ENCODE measurements at places on chromosomes 2 and 18.

DNA sequence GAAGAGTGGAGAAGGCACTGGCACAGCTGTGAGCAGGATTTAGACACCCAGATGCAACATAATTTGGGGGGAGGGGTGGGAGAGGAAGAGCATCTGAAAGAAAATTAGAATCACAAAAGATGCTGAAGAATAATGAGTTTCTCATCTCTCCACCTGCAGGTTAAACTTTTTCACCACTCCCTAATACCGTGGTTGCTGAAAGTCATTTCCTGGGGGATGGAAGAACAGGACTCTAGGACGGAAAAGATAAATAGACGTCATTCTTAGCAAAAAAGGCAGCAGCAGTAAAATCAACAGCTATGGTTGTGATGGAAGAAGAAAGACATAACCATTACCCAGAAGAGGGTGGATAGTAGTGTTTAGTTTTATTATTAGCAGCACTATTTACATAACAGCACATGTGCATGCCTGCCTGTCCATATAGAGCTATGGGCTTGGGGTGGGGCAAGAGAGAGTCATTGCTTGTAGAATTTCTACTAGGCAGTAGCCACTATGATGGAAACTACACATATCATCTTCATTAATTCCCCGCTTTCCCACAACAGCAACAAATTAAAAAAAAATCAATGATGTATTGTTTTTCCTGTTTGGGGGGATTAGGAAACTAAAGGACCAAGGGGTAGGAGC is 212.2 kb downstream of the TRIB2 start:
- DNase-seq = no peak

- no peak for DNase-seq
Observed at GRCh38 chr2:35447215-35447614, 908.4 kb upstream of the CRIM1 start.

DNA sequence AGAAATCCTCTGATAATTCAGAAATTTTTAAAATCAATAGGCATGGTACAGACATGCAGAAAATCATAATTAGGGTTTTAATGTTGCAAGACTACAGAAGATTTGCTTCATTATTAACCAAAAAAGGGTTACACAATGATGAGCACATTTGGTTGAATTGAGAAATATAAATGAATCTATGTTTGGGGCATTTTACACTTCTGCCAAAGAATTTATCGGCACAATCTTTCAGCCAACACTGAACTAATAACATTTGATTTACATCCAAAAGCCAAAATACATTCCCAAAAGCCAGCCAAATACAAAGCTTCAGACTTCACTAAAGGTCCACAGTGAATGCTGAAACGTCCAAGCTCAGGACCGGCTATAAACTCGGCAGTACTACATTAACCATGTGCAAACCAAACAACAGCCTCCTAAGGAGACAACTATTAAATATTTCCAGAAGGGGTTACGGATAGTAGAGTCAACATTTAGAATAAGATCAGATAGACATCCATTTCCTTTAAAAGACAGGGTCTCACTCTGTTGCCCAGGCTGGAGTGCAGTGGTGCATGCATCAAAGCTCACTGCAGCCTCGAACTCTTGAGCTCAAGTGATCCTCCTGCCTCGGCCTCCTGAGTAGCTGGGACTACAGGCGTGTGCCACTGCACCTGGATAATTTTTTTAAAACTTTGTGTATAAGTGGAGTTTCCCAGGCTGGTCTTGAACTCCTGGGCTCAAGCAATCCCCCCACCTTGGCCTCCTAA is 29.4 kb downstream of the SPRED2 start:
- DNase-seq = no peak

DNA sequence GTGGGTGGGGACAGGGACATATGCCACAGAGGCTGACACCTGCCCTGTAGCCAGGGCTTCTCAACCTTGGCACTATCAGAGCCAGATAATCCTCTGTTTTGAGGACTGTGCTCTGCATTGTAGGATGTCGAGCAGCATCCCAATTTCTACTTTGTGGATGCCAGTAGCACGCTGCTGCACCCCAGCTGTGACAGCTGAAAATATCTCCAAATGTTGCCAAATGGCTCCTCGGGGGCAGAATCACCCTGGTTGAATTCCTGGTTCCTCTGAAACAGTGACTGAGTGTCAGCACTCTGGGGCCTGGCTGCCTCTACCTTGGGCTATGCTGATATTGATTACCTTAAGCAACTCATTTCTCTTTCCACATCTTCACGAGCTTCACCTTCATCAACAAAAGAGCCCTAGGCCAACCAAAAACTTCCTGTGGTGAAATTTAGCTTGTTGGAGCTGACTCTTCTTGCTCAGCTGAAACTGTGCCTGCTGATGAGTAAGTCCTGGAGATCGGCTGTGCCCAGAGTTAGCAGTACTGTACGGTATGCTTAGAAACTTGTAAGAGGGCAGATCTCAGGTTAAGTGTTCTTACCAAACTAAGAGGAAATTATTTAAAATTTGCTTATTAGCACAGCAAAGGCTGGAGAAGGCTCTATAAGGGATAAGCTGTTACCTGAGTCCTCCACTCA is 138.1 kb downstream of the SEPTIN10 start:
- DNase-seq = no peak

- no peak for DNase-seq
Observed at GRCh38 chr2:137729305-137729704, 235.0 kb upstream of the HNMT start.

- DNase-seq = no peak
Observed at GRCh38 chr18:28657961-28658360, 481.0 kb upstream of the CDH2 start.

DNA sequence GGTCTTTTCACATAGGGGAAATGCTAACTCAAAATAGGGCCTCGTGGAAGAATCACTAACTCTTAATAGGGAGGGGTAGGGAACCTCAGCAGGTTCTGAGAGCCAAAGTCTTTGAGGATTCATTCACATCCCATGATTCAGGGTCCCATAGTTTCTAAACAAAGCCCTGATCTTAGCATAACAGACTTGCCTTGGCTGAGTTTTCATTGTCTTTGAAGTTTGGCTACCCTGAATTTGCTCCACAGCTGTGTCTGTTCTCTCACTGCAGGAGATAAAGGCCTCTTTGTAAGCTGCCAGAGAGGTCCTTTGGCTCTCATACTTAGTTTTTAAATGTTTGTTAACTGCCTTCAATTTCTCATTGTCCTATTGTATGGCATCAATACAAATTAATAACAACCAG is 54.5 kb downstream of the ZDBF2 start:
- DNase-seq = no peak

DNA sequence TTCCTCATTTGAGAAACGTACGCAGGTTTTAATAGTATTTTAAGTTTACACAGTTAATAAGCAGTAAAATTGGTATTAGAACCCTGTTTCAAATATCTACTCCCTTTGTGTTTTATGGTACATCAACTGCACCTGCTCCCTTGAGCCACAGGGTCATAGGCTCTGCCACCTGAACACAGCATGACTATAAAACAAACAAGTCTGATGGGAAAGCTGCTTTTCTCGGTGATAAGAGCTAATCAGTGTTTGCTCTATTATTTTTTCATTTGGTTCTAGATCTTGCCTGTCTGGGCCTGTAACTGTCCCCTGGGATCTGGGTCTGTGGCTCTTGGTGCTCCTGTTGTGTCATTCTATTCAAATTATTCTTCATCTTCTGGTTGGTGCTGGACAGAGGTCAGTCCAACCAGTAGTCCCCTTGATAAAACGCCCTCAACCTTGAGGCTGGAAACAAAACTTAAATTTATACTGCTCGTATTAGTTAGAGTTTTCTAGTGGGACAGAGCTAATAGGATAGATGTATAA is 314.8 kb upstream of the LRP1B start:
- no peak for DNase-seq

GRCh38 chr2:211085056-211085680 is 528.8 kb downstream of the CPS1 start:
- DNase-seq = no peak

DNA sequence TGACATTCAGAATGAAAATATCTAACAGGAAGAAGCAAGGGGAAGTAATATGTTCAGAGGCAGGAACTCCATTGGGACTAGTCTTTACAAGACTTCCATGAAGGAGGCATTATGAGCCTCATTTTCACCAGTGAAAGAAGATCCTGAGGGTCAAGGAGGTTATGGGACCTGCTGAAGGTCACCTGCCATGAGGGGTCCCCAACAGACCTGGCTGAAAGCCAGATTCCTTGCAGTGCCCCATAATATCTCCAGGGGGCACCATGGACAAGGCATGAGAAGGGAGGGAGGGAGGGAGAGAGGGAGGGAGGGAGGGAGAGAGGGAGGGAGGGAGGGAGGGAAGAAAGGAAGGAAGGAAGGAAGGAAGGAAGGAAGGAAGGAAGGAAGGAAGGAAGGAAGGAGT is 27.9 kb downstream of the XDH start:
- no peak for DNase-seq

DNA sequence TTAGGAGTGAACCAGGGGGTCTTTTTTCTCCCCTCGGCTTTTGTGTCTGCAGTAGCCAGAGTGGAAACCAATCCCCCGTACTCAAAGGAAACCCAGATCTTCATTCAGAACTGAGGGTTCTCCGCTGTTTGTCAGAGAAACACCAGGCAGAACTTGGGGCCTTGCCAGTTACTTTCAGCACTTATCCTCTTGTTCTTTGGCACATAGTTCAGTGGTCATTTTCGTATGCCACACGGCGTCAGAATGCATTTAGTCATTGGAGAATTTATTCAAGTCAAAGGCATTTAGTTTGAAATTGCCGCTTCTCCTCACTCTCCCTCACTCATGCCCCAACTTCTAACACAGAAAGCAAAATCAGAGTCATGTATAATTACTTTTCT is 102.9 kb downstream of the CABLES1 start:
- no peak for DNase-seq

DNA sequence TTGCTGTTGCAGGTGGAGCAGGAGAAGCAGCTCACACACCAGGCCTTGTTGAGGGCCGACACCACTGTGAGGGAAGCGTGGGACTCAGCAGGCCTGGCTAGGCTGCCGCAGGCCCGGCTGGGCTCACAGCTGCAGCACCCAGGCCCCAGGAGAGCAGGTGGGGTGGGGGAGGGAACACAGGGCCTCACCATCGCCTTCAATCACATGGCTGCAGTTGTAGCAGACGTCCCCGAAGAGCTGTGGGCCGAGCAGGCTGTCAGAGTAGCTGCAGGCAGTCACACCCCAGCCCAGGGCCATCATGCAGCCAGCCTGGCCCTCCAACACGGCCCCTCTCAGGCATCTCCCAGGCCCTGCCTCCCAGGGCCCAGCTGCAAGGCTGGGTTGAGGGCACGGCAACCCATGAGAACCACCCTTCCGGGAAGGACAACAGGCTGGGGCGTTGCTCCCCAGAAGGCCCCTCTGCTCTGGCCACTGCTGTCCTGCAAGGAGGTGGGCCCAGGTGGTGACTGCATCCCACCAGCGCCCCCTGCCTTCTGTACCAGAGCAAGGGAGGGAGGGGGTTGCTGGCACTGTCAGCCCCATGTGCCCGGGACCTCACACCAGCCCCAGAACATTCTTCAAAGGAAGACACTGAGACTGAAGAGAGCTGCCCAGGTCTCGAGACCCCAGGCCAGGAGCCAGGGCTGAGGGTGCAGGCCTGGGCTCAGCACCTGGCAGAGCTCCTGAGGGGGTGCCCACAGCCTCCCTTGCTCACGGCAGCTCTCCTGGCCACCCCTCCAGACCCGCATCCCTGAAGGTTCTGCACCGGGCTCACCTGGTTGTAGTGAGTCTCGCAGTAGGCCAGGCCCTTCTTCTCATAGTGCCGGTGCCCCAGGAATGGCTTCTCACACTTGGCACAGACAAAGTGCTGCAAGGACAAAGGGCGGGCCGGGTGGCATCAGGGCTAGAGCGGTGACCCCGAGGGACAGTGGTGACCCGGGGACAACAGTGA is 5.6 kb upstream of the GPR17 start:
- DNase-seq = no peak

DNA sequence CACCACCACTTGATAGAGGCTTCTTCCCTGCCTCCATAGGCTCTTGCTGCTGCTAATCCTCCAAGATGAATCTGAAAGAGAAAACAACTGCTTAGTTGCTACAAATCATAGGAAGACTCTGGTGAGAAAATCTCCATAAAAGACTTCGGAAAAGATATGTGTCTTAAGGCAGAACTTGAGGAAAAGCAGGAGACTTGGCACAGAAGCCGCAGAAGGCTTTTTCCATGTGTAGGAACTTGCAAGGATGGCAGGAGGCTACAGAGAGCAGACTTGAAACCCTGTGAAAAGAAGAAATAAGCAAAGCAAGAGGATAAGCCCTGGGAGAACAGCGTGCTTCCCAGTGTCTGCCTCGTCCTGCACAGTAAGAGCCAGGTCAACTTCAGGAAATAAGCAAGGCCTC is 128.2 kb upstream of the NDUFV2 start:
- no peak for DNase-seq

DNA sequence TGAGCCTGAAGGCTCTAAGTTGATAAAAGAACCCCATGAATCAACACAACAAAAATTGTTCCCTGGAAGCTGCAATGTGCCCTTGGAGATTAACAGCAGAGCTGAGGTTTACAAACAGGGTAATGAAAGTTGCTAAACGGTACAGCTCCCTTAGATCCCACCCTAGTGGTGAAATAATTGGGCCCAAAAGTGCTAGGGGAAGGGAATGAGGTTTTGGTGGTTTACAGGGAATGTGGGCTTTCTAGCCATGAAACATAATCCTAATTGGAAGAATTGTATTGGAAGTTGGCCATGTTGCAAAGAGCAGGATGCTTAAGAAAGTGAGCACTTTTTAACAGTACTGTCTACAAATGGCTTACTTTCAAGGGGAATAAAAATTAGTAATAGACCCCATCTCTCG is 180.2 kb upstream of the SMIM21 start:
- no peak for DNase-seq

DNA sequence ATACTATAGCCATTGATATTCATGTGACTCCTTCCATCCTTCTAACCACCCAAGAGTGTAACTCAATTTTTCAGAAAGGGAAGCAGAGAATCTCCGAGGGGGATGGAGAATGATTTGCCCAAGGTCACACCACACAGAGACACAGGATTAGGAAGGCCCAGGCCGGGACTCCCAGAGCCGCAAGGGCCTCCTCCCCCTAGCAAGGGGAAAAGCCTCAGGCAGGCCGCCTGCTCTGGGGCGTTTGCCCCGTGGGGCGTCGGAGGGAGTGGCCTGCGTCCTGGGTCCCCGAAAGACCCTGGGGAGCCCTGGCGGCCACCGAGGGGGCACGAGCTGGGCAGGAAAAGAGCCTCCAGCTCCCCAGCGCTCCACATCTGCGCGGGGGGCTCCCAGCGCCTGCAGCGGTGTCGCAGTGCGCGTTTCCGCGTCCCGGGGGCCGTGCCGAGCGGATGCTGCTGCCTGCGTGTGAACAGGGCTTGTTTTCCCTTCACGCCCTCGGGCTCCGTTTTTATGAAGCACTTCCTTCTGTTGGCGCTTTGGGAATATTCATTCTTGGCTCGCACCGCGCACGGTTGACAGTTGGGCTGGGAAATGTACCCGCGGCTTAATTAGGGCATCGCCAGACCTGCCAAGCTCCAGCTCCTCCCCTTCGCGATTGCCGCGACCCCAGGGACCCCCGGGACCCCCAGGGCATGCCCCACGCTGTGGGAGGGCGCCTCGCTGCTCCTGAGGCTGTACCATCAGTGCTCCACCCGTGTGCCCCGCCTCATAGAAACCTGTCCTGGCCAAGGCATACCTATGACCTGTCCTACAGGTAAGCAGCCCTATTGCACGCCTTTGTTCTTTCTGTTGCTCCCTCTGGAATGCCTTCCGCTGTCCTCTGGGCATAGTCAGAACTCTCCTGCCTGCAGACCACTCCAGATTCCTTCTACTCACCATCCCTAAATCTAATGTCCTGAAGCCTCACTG is 158.9 kb upstream of the GLI2 start:
- DNase-seq = no peak
